ENCODE measurements at places on chromosomes 2 and 18.

DNA sequence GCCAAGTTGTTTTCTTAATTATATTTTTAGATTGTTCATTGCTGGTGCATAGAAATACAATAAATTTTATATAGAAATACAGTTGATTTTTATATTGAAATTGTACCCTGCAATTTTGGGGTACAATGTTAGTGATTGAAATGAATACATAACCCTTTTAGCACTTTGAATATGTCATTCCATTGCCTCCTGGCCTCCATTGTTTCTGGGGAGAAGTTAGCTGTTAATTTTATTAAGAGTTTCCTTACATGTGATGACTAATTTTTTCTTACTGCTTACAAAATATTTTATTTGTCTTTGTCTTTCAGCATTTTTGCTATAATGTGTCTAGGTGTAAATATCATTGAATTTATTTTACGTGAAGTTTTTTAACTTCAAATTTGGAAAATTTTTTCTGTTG lies 176.5 kb upstream of the DCC start:
- no peak for DNase-seq

GRCh38 chr2:174588463-174588862 lies 9.1 kb downstream of the WIPF1 start:
- no peak for DNase-seq

- no peak for DNase-seq
Observed at GRCh38 chr18:3495691-3496430, 45.9 kb downstream of the TGIF1 start.

- DNase-seq, result no peak
Observed at GRCh38 chr2:120954939-120955338, 219.3 kb downstream of the GLI2 start.

GRCh38 chr2:84249140-84249539 lies 209.9 kb downstream of the SUCLG1 start:
- DNase-seq, result no peak

GRCh38 chr2:238381341-238382115 lies 45.2 kb upstream of the ASB1 start:
- no peak for DNase-seq

GRCh38 chr2:160430001-160430344 lies 63.6 kb downstream of the RBMS1 start:
- DNase-seq, result no peak

DNA sequence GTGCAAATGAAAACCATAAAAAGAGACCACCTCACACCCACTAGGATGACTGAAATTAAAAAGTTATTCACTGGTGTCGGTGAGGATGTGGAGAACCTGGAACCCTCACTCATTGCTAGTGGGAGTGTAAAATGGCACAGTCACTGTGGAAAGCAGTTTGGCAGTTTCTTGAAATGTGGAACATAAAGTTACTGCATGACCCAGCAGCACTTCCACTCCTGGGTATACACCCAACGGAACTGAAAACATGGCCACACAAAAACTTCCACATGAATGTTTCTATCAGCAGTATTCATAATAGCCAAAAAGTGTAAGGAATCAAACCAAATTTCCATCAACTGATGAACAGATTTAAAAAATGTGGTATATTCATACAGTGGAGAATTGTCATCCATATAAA lies 65.1 kb upstream of the SLC66A3 start:
- DNase-seq, result no peak

GRCh38 chr18:3458378-3458777 lies 8.4 kb downstream of the TGIF1 start:
- no peak for DNase-seq

DNA sequence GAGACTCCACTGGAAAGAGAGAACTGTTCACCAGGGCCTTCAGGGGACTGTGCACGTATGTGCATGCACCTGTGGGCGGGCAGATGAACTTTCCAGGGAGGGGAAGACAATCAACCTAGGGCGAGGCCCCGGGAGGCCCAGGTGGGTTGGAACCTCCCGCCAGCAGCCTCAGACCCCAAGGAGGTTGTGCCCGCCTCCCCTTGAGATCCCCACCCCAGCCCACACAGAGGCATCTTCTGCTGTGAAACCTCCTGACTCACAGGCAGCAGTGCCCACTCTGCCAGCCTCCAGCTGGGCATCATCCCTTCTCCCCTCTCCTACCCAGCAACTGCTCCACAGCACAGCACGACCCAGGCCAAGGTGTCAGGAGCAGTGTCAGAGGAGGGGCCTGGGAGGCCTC lies 54.4 kb downstream of the FAM178B start:
- DNase-seq, result no peak

GRCh38 chr2:20454036-20454981 lies 7.4 kb downstream of the RHOB start:
- no peak for DNase-seq

DNA sequence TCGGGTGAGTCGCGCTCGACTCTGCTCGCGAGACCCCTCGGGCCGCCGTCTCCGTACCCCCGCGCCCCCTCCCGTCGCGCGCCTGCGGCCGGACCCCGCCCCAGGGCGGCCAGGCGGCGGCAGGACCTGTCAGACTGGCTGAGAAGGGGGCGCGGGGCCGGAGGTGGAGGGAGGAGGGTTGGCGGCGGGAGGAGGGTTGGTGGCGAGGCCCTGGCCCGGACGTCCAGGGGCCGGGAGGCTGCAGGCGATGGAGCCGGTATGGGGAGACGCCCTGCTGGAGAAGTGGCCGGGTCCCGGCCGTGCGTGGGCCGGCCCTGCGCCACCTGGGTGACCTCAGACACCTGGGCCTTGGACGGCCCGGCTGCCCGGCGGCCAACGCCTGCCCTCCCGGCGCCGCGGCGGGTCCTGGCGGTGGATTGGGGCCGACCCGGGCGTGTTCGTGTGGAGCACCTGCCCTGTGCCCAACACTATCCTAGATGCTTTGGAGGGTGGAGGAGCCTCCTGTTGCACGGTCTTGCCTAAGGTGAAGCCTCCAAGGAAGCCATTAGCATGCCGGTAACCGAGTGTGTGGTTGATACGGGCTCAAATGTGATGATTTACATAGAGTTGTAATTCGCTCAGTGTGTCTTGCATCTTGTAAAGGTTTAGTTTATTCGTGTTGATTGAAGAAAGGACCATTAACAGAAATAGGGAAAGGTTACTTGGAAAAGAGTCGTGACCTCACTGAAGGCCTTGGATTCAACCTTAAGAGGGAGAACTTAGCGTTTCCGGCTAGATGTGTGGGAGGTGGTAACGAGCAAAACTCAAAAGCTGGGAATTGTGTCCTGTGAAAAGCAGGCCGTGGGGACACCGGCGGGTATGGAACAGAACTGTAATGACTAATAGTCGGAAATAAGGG lies 550 bp downstream of the MYL12B start:
- no peak for DNase-seq

- no peak for DNase-seq
Observed at GRCh38 chr2:209086761-209087160, 337.1 kb upstream of the MAP2 start.

DNA sequence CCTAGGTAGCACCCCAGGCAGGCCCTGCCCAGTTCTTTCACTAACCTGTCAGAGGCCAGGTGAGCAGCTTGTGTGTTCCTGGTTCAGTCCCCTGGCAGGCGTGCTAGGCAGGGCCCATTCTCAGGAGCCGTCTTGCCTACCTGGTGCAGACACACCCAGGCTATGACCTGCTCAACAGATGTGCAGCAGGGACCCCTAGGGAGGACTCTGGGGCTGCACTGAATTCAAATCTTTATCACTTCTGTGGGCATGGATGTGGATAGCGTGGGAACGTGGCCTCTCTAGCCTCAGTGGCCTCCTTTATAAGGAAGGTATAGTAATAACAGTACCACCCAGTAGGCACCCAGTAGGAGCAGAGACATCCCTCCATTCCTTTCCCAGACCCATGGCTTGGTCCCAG lies 48.4 kb downstream of the PLEKHB2 start:
- no peak for DNase-seq

DNA sequence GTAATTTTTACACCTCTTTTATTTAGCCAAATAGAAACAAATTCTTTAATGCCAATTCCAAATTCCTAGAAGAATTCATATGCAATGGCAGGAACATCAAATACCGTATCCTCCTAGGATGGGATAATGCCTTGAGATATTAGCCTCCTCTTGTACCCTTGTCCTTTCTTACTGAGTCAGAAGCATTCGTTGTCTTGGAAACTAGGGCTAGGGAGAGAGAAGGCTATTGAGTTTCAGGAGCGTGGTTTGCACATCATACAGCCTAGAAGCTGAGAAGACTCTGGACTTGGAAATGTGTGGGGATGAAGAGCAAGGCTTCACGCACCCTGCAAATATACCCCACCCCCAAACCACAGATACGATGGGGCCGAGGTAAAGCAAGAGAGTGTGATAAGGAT lies 300.7 kb downstream of the SP3 start:
- no peak for DNase-seq

DNA sequence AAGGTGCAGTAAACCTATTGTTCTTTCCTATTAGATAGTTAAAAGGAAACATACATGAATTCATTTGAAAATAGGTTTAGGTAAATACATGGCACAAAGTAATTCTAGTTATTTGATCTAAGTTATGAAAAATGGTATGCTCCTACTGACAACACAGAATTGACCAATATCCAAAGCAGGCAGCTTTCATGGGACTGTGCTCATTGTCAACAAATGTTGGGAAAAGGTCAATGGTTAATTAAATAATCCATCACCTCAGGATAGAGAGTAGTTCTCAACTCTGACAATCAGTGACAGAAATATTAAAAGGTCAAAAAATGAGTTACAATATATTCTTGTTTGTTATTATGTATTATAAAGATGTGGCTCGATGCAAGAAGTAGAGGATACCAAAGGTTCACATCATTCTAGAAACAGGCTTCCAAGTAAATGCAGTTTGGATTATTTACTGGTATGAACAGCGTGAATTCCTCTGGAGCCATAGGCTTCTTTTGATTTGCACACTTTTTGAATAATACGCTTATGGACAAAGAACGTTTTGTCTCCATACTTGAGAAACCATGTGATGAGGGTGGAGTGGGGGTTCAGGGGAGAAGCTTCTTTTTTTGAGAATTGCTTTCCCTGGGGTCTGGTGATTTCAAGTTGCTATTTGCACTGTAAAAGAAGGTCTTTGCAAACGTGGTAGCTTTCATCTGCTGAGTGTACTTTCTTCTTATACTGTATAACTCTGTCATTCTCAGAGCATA lies 422.0 kb upstream of the ZEB2 start:
- no peak for DNase-seq

- DNase-seq, result no peak
Observed at GRCh38 chr2:128622371-128622770, 303.7 kb upstream of the HS6ST1 start.

GRCh38 chr18:23178661-23179081 lies 43.4 kb downstream of the CABLES1 start:
- no peak for DNase-seq

- no peak for DNase-seq
Observed at GRCh38 chr2:211454679-211455078, 898.3 kb downstream of the CPS1 start.

DNA sequence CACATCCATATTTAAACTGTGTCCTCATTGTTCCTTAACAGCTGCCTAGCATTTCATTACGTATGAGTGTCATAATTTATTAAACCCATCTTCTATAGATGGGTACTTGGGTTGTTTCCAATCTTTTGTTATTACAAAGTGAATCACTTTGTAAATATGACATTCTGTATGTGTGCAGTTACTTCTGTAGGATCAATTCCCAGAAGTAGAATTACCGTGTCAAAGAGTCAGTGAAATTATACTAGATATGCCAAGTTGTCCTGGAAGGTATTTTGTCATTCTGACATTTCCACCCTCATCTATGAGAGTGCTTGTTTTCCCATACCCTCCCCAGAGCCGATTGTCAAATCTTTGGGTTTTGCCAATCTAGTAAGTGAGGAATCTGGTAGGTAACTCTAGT lies 194.5 kb upstream of the APCDD1 start:
- DNase-seq, result no peak

GRCh38 chr2:233758849-233759248 lies 1.2 kb upstream of the UGT1A1 start:
- no peak for DNase-seq

DNA sequence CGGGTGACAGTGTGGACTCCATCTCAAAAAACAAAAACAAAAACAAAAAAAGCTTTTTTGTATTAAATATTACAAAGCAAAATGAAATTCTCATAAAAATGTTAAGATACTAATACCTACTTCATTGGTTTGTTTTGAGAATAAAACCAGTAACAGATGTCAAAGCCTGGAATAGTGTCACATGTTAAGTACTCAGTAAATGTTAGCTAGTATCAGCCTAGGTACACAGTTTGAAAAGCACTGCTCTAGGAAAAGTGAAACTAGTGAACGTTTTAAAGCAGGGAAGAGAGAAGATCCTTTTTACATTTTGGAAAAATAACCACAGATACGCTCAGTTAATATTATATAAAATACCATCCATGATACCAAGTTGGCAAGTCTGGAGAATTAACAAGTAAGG lies 37.1 kb upstream of the ADAM17 start:
- no peak for DNase-seq

GRCh38 chr2:56192664-56193305 lies 9.0 kb downstream of the CCDC85A start:
- no peak for DNase-seq

DNA sequence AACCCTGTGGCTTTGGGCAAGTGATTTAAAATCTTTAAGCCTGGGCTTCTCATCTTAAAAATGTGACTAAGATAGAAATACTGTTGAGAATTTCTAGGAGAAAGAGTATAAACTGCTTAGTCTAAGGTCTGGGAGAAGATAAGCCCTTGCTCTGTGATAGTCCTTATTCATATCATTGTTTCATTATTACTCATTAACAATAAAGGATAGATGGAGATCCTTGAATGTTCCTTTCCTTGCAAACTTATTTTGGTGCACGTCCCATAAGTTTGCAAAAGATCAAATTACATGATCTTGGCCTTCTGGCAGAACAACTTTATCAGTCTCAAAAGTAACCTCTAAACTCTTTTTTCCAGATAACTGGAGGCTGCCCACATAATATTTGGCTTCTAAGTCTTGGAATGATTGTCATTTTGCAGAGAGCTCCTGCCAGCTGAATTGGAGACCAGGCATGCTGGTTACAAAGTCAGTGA lies 138.3 kb downstream of the FAM124B start:
- no peak for DNase-seq

DNA sequence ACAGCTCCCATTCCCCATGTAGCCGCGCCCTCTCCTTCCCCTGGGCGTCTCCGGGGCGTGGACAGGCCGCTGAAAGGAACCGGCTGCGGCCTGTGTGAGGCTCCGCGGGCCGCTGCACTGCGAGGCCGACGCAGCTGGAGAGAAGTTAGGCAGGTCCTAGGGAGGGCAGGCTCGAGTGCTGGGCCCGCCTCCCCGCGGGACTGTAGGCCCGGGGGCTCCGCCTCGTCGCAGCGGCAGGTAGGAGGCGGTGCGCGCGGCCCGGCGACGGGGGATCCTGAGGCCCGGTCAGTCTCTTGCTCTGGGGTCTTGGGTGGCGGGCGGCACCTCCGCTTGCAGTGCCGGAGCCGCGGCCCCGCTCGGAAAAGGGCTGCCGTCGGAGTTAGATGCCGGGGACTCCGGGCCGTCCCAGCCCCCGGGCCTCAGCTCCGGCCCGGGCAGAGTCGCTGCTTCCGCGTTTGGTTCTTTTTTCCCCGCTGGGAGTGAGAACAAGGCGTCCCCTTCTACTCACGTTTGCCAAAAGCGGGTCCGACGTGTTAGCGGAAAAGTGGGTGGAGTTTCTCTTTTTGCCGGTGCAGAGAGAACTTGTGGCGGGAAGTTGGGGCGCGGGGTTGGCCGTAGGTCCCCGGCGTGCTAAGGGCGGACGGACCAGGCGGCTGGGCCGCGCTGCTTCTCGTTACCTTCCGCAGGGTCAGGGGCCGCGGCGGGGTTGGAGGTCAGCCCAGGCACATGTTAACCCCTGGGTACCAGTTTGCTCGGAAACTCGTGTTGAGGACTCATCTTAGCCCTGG lies at the start of gene VRK2:
Gene VRK2 (plus strand): TSS at position 222 of the 788 bp plus-strand sequence. CDS start 2,026 bp downstream, outside the sequence.
- peak; percentile 59 for DNase-seq
